ENCODE measurements at places on chromosomes 5 and 9.
A peak's percentile ranks its signal among the peaks of the same experiment; 100 is the strongest.

GRCh38 chr9:79120941-79121340, 450.8 kb upstream of the TLE4 start:
- no peak for DNase-seq

DNA sequence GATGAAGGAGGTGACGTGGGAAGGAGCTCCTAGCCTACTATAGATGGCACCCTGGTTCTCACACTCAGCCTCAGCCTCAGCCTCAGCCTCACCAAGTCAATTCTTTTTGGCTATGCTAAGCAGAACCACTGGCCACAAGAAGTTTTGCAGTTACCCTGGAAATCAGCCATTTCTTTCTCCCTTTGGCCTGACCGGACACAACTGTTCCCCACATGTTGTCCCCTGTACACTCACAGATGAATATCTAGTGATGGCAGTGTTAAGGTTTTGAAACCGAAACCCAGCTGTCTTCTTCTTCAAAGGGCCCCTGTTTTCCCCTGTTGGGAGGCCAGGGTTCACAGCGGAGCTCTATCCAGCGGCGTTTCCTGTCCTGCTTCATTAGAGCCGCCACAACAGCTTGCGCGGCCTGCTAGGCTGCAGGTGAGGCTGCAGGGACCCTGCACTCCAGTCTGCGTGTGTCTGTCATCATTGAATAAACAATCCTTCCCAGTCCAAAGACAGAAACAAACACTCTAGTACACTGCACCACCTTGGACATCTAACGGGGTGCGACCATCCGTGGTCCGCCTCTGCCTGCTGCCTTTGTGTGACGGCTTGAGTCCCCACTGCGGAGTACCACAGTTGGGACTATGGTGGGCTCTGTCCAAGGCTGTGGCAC, 250.5 kb downstream of the DENND1A start:
- DNase-seq = no peak

DNA sequence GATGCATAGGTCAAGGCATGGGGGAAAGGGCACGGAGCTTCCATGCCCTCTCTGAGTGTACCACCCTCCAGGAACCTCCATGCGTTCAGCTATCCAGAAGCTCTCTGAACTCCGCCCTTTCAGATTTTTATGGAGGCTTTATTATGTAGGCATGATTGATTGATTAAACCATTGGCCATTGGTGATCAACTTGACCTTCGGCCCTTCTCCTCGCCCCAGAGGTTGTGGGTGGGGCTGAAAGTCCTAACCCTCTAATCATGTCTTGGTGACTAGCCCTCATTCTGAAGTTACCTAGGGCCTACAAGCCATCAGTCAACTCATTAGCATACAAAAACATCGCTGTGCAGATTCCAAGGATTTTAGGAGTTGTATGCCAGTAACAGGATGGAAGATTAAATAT, 323.7 kb upstream of the KLF4 start:
- DNase-seq = no peak

GRCh38 chr5:78805474-78806124, 157.0 kb upstream of the LHFPL2 start:
- no peak for DNase-seq

DNA sequence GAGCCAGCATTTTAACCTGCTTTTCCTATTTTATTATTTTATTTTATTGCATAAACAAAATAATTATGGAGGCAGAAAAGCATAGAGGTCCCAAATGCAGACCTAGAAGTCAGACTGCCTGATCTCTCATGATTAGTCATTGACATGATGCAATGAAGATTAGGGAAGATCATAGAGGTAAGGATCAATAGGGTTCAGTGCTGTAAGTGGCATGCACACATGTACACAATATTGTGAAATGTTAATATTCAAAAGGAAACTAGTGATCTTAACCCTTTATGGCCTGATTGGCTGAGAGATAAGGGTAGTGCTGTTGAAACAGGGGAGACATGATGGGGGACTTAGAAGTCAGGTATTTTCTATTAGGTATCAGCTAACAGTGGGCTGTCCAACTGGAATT, 1.1 kb upstream of the FRRS1L start:
- no peak for DNase-seq

DNA sequence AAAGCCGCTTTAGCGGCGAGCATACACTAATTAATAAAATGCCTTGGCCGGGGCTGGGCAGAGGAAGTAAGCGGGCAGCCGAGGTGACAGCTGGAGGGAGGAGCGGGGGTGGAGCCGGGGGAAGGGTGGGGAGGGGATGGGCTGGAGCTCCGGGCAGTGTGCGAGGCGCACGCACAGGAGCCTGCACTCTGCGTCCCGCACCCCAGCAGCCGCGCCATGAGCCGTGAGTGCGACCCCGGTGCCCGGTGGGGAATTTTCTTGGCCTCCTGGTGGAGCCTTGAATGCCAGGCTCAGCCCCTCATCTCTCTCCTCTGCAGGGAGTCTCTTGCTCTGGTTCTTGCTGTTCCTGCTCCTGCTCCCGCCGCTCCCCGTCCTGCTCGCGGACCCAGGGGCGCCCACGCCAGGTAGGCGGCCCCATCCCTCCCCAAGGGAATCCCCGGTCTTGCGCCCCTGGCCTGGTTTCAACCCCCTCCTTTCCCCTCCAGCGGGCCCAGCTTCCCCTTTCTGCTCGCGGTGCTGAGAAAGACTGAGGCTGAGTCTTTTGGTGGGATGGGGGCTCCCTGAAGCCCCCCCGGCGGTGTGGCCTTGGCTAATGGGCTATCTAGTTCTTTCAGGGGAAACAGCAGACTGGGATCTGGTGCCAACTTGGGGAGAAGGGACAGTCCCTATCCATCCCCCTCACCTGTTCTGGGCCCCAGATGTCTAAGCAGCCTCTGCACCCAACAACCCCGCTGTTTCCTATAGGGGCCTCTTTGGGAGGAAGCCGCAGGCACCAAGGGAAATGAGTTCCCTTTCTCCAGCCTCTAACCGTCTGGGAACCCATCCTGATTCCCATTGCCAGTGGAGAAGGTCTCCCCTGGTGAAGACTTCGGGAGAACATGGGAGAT, at the start of gene PTGS1:
TSS of gene PTGS1 (plus strand) at position 156 of the 887 bp plus-strand sequence. CDS start at position 217, 61 bp downstream.
- no peak for DNase-seq

DNA sequence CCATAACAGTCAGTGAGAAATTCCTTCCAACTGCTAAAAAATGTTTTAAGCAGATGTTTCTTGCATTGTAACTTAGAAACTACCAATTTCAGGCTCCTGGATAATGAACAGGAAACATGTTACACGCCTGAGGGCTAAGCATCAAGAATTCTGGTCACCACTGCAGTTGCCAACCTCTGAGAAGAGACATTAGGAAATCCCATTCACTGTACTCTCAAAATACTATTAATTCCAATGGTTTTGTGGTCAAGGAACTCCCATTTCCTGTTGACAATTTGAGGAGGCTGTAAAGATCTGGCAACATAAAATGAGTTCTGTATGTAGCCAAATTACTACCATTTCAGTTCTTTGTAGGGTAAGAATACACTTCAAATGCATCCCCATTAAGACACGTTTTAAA, 456.0 kb upstream of the MEF2C start:
- DNase-seq = no peak

GRCh38 chr5:41908374-41909079, 4.4 kb downstream of the RIMOC1 start:
- no peak for DNase-seq

DNA sequence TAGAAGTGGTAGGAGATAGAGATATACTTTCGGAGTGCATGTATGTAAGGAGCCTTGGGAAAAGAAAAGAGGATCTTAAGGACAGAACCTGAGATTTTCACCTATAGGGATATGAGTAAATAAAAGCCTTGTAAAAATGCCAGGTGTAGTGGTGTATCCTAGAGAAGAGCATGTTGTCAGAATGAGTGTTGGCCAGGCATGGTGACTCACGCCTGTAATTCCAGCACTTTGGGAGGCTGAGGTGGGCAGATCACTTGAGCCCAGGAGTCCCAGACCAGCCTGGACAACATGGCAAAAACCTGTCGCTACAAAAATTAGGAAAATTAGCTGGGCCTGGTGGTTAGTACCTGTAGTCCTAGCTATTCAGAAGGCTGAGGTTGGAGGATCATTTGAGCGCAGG, 76.0 kb downstream of the IPO11 start:
- DNase-seq = no peak

- DNase-seq = no peak
Measured at GRCh38 chr9:38106488-38106887, 37.5 kb upstream of the SHB start.

DNA sequence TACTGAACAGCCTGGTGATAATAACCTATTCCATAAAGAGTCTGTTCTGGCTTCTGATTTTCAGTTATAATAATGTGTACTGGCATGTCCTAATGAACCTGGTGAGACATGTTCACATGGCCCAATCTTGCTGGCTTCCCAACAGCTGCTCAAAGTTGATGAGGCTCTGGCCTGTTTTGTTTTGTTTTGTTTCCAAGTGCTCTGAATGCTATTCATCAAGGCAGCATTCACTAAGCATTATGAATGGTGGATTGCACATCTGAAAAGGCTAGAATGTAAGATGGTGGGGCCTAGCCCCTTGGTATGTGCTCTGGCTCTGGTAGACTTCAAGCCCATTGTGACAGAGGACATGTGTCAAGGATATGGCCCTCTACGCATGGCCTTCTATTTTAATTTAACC, 388.5 kb downstream of the PSAT1 start:
- no peak for DNase-seq

- no peak for DNase-seq
Measured at GRCh38 chr9:92547356-92547755, 11.6 kb upstream of the ECM2 start.

GRCh38 chr5:149150457-149150856, 9.2 kb downstream of the ABLIM3 start:
- no peak for DNase-seq

DNA sequence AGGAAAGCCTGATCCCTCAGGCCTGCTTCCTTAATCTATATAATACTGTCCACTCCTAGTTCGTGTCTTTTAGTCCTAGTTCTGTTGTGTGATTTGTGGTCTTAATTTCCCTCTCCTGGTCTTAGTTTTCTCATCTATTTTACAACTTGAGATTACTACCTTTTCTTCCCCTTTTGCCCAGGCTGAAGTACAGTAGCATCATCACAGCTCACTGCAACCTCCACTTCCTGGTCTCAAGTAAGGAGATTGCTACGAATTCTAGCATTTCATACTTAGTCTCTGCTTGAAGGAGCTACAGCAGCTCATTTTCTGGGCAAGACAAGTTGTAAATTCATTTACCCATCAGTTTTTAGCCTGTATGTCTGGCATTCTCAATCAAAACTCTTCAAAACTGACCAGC, 5.5 kb downstream of the TRIM32 start:
- DNase-seq = no peak

DNA sequence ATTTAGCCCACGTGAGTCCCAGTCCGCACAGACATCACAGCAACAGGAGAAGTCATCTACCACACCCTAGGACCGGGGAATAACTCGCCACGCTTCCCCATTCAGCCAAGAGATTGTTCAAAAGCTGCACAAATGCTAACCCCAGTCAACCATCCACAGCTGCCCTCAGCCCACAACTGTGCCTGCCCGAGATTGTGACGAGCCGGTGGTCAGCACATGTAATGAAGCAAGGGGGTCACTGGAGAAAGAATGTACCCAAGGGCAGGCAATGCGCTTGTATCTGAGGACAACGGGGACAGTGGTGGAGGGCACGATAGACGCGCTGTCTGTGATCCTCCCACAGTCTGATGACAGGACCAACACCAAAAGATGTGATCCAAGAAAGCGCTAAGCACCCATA, 67.8 kb downstream of the COL23A1 start:
- no peak for DNase-seq

GRCh38 chr5:170632985-170633234, 129.1 kb downstream of the KCNIP1 start:
- peak; percentile 91 for DNase-seq

DNA sequence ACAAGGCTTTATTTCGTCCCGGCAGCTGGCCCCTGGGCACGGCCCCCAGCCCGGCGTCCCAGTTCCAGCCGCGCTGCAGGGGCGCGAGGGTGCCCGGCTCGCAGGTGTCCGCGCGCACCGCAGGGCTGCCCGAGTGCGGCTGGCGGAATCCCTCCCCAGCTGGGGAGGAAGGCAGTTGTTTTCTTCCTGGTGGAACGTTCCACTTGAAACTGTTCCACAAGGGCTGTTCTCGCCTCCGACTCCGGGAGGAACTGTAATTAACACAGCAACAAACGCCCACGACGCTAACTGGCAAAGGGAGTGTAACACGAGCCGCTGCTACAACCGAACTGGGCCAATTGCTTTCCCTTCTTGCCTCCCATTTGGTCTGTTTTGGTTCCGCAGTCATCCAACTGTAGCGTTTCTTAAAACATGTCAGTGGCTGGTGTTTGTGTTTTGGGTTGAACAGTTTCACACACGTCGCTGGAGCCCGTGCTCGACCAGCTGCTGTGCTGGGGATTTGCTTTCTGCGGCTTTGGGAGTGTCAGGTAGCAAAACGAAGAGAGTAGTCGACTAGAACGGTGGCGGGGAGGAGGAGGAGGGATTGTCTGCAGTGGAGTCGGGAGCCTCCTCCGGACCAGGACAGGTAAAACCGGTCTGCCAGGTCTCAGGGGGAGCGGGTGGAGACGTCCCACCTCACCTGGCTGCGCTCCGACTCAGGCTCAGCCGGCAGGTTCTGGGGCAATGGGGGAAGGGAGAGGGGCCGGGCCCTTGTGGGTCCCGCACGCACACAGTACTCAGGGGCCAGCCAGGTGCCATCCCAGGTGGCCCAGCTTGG, 131.6 kb upstream of the NIPBL start:
- peak; percentile 88 for DNase-seq

DNA sequence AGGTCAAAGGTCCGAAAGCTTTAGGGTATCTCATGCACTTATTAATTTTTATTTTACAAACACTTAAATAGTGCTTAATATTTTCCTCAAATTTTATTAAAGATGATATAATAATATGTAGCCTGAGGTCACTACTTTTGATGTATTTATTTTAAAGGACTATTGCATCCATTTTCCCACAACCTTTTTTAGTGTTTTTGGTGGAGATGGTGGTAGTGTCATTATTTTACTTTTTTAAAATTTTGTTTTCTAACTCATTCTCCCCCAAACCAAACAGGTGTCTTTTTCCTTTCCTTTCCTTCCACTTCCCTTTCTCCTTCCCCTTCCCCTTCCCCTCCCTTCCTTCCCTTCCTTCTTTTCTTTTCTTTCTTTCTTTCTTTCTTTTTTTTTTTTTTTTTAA, 328.6 kb downstream of the CYLC2 start:
- DNase-seq = no peak

DNA sequence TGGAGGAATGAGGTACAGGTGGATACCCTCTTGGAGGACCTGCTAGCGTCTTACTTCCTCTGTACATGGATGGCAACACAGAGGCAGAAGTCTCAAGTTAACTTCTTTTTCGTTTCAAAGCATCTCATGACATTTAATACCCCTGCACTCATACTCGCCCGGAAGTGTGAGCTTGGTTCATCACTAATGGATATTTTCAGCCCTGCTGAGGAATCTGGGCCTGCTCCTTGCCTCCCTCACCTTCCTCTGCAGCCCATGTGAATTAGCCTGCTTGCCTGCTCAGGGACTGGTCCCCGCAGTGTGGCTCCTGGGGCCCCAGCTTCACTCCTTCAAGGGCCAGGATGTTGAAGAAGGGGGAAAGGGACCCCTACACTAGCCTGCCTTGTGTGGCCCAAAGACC, 34.1 kb downstream of the GADD45G start:
- no peak for DNase-seq

DNA sequence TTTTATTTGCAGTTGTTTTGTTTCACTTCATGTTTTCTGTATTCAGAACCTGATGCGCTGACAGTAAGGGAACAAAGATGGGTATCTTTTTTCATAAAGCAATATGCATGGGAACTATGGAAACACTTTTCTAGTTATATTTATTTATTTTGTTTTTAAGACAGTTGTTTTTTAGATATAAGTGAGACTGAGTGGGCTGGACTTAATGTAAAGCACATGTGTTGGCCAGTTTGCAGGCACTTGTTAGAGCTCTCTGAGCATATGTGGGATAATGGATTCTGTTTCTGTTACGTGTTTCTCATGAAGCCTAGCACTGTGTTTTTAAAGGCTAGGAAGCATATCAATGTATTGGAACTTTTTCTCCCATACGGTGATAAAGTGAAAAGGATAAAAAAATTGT, 164.1 kb downstream of the PRR16 start:
- no peak for DNase-seq

All from mesothelial cell of epicardium (in vitro differentiated cells).